Left lung (tissue), 14 donors: ENCODE measurements at places on chromosomes 1 and 21. TPM values are rescaled to one million over a fixed set of nuclear protein-coding genes. Genes with fewer than 3 reads are reported as not detected.

- no peak for DNase-seq
These were observed 38.3 kb downstream of the YY1AP1 start for GRCh38 chr1:155650231-155650757.

Gene ST6GALNAC5
- total RNA-seq: 18.9 TPM

DNA sequence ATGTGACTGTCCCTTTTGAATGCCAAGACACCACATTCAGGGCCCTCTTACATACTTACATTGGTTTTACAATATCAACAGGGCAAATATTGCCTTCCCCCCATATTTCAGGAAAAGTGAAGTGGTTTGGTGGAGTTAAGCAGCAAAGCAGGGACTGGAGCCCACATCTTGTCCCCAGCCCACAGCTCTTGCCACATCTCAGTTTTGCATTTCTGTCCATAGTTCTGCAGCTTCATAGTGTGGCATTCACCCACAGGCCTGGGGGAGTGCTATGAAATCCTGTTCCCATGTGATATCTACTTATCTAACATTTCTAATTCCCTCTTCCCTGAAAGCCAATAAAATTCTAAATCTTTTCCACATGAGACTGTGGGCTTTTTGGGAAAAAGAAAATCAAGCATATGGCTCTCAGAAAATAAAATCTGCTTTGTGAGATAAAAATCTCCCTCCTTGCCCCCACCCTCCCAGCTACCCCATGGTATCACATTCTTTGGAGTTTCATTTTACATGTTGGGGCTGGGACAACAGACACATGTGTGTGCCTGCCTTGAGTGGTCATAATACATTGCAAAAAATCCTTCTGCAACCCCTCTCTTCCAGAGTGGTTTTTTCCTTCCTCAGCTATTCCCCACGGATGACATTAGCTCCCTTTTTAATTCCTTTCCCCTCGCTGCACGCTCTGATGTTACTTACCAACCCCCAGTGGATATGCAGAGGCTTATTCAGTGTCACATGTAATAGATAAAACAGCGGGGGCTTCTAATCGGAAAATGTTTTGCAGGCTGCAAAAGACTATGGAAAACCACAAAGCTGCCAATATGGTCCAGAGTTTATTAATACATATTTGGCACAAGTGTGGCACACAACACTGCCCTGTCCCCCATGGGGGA is 20.5 kb upstream of the CD2 start:
- no peak for DNase-seq

- no peak for DNase-seq
These were observed 37.4 kb upstream of the DIP2A start for GRCh38 chr21:46421191-46421750.

DNA sequence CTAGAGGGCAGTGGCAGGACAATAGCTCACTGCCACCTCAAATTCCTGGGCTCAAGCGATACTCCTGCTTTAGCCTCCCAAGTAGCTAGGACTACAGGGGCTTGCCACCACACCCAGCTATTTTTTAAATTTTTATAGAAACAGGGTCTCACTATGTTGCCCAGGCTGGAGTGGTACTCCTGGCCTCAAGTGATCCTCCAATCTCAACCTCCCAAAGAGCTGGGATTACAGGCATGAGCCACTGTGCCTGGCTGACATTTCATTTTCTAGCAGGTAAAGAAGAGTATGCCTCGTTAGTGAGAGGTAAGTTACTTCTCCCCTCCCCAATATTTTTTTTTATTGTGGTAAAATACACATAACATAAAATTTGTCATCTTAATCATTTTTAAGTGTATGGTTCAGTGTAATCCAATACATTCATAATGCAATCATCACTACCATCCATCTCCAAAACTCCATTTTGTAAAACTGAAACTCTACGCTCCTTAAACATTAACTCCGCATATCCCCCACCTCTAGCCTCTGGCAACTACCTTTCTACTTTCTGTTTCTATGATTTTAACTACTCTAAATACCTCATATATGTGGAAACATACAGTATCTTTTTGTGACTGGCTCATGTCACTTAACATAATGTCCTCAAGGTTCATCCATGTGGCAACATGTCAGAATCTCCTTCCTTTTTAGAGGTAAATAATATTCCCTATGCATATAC is 22.4 kb downstream of the ZZZ3 start:
- no peak for DNase-seq

Gene ZNF670
- 3.4 TPM for total RNA-seq

DNA sequence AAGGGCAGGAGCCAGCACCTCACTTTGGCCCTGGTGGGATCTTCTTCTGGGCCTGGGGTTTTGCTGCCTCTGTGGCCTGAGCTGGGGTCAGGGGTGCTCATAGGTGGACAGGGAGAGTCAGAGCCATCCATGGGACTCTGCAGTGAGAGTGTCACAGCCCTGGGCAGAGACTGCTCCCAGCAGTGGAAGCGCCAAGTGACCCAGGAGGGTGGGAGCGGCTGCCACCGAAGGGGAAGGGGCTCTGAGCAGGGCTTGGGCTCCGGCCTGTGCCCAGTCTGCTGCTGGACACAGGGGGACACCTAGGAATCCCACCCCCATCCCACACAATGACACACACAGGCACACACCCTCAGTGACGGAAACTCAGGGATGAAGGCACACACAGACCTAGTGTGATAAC is 368 bp downstream of the CLCNKB start:
- no peak for DNase-seq

- no peak for DNase-seq
These were observed 7.3 kb downstream of the PLEKHO1 start for GRCh38 chr1:150156868-150157603.

Gene CELSR2
- total RNA-seq: 8.8 TPM

Gene DNM3
- 7.7 TPM for total RNA-seq

Gene DLGAP3
- total RNA-seq: 0.12 TPM

GRCh38 chr1:115717541-115717940 is 51.0 kb downstream of the CASQ2 start:
- peak; percentile 53 for DNase-seq

DNA sequence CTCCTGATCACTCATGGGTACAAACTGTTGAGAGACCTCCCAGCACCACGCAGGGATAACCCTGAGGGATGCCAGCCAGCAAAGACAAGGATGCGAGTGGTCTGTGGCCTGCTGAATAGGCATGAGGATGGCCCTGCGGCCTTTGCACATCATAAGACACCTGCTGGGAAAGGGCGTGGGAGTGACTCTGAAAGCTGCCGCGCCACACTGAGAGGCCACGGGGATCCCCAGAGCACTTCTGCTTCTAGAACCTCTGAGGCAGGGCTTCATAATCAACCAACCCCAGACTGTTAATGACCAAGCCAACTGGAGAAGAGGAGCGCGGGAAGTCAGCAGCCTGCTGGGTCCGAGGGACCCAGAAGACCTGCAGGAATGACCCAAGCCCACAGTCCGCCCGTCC is 73.8 kb downstream of the SH3BGR start:
- no peak for DNase-seq

- DNase-seq: no peak
These were observed 1.5 kb upstream of the S100A14 start for GRCh38 chr1:153617663-153618062.

- peak; percentile 94 for DNase-seq
These were observed at the start of the genes CEP104 and DFFB for GRCh38 chr1:3856923-3857790. Gene CEP104, minus strand, starts transcription at chr1:3857211. Its CDS starts 4,804 bp downstream, at chr1:3852407. Gene DFFB, plus strand, starts transcription at chr1:3857476. Its CDS starts 128 bp downstream, at chr1:3857604.

DNA sequence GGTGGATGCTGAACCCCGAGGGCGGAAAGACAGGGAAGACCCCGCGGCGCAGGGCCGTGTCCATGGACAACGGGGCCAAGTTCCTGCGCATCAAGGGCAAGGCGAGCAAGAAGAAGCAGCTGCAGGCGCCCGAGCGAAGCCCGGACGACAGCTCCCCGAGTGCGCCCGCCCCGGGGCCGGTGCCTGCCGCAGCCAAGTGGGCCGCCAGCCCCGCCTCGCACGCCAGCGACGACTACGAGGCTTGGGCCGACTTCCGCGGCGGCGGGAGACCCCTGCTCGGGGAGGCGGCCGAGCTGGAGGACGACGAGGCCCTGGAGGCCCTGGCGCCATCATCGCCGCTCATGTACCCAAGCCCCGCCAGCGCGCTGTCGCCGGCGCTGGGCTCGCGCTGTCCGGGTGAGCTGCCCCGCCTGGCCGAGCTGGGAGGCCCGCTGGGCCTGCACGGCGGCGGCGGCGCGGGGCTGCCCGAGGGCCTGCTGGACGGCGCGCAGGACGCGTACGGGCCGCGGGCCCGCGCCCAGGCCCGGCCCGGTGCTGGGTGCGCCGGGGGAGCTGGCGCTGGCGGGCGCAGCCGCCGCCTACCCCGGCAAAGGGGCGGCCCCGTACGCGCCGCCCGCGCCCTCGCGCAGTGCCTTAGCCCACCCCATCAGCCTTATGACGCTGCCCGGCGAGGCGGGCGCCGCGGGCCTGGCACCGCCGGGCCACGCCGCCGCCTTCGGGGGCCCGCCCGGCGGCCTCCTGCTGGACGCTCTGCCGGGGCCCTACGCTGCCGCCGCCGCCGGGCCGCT is 20.7 kb downstream of the FOXO6 start:
- DNase-seq: no peak

GRCh38 chr1:245092638-245092976 is 62.2 kb upstream of the KIF26B start:
- no peak for DNase-seq

DNA sequence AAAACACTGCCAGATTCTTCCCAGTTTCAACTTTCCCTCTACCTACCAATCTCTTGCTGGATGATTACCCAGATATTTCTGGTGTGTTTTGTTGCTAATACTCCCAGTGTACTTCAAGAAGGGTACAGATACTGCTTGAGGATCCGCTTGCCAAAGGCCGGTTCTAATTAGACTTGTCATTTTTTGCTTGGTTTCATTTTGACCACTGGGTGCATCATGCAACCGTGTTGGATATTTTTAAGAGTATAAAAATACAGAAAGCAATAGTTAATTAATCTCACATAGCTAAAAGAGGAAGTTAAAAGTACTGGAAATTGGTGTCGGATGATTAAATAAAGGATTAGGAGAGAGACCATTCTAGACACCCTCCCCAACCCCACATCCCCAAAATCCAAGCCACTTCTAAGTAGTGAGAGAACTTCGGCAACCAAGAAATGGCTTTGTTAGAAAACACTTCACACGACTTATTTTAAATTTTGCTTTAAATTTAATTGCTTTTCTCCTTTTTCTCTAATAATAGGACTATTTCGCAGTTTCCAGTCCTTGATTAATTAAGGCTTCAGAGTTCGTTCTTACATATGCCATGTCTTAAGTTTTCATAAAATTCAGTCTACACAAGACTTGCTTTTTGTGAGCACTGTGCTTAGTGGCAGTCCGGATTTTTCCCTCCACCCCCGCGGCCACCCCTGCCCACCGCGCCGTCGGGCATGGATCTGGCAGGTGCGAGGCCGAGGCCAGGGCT is 2.5 kb upstream of the CDKN2C start:
- no peak for DNase-seq

Gene ORC1
- total RNA-seq: 2.3 TPM

Gene CD5L
- total RNA-seq: 0.64 TPM

DNA sequence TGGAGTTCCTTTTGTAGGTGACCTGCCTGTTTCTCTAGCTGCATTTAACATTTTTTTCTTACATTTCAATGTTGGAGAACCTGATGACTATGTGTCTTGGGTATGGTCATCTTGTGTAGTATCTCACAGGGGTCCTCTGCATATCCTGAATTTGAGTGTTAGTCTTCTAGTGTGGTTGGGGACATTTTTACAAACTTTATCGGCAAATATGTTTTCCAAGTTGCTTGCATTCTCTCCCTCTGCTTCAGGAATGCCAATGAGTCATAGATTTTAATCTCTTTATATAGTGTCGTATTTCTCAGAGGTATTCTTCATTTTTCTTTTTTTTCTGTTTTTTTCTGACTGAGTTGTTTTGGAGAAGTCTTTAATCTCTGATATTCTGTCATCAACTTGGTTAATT is 684.0 kb downstream of the NCAM2 start:
- no peak for DNase-seq

GRCh38 chr1:89098857-89099256 is 27.1 kb downstream of the GBP2 start:
- no peak for DNase-seq
